Femur (tissue), 1 donor: ENCODE measurements at places on chromosomes 6 and 20.

GRCh38 chr6:130697271-130697994, 129.8 kb upstream of the SMLR1 start:
- DNase-seq, result no peak

GRCh38 chr6:7377961-7378360, 11.6 kb downstream of the CAGE1 start:
- no peak for DNase-seq

GRCh38 chr20:45949542-45950329, 15.3 kb downstream of the PCIF1 start:
- no peak for DNase-seq

DNA sequence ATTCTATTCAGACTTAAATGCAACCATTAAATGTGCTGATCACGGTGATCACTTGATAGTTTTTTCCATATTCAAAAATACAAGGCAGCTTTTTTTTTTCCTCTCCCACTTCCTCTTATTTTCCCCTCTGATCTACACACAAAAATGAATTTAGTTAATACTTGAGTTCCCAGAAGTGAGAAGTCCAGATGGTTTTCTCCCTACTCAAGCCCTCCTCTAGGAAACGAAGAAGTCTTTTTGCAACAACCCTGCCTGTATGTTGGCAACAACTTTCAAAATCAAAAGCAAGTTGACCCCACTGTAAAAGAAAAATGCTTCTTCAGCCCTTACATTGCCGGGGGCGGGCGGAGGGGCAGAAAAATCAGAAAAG, 24.3 kb downstream of the ARHGAP18 start:
- no peak for DNase-seq

GRCh38 chr6:44255105-44255808, 2.1 kb downstream of the SLC35B2 start:
- DNase-seq, result no peak

DNA sequence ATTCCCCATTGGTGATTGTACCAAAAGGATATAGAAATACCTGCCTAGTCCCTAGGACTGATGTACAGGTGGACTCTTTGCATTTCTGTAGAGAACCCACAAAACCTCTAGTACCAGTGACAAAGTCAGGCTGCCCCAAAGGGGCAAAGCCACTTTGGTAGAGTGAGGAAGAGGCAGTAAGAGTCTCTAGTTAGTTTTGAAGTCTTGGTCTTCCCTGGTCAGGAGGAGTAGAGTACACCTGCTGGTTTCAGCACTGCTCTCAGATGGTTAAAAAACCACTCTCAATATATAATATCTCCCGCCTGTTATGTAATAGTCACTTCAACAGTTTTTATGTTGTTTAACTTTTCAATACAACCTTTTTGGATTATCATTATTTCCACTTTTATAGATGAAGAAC, 344.9 kb downstream of the CDKAL1 start:
- DNase-seq, result no peak

DNA sequence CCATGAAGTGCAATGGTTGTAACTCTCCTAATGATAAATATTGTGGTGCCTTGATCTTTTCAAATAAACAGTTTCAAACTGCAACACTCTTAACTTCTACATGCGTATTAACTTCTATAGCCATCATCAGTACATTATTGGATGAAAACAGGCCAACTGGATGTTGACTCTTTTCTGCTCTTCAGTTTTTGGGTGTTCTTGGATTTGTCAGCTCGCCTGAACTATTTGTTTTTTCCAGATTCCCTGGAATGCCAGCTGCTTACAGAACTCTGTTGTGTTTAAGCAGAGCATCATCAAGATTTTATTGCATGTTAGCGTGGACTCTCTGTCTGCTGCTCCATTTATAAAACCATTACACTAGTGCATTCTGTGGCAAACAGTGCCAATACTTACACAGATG, 626.1 kb downstream of the HDGFL1 start:
- DNase-seq, result no peak

- DNase-seq, result no peak
Observed at GRCh38 chr20:19598117-19598850, 159.8 kb upstream of the RIN2 start.

DNA sequence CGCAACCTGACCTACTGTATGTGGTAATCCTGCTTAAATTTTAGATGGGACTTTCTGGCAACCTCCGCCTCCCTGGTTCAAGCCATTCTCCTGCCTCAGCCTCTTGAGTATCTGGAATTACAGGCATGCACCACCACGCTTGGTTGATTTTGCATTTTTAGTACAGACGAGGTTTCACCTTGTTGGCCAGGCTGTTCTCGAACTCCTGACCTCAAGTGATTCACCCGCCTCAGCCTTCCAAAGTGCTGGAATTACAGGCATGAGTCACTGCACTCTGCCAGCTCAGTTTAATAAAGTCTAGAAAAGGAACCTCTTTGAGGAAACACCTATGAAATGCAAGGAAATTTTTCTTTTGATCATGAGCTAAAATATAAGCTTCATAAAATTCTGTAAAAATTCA, 9.0 kb upstream of the PLCB4 start:
- no peak for DNase-seq

DNA sequence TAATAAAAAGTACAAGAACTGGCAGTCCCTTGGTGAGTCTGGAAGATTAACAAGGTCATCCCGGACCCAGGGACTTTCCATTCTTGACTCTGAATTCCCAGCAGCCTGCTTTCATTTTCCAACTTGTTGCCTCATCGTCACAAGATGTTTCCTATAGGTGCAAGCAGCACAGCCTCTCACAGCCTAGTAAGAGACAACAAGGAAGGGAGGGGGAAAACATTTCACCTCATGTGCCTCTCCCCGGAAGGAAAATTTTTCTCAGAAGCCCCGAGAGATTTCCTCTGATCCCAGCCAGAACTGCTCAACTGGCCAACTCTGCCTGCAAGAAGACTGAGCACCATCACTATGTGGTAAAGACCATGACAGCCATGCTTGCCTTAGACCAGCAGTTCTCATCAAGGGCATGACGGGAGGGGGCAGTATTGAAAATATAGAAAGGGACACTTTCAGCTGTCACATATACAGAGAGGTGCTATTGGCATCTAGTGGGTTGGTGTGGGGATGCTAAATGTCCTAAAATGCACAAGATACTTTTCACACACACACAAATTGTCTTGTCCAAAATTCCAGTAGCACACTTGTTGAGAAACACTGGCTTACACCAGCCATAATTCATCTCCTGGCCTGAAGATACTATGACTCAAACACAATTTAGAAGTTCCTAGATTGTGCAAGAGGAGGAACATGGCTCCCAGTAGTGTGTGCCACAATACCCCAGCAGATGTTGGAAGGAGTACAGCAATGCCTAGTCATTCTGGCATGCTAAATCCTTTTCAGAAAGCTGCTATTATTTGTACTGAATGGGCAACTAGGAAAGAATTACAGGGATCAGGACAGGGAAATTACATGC, 10.8 kb upstream of the WTAP start:
- DNase-seq, result no peak

DNA sequence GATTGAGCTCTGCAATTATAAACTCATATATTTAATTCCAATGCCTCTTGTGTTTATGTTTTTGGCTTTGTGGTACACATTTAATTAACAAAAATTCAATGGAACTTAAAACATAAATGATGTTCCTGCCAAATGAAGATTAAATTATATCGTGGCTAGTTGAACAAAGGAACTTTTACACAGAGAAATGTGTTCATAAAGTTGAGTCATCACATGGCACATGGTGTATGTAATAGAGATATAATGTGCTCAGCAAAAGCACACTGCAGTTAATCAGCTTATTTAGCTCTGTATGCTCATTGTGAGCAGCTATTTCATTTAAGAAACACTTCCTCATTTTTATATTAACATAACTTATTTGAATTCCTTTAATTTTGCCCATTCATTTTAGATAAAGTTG, 1295.6 kb upstream of the CITED2 start:
- no peak for DNase-seq

DNA sequence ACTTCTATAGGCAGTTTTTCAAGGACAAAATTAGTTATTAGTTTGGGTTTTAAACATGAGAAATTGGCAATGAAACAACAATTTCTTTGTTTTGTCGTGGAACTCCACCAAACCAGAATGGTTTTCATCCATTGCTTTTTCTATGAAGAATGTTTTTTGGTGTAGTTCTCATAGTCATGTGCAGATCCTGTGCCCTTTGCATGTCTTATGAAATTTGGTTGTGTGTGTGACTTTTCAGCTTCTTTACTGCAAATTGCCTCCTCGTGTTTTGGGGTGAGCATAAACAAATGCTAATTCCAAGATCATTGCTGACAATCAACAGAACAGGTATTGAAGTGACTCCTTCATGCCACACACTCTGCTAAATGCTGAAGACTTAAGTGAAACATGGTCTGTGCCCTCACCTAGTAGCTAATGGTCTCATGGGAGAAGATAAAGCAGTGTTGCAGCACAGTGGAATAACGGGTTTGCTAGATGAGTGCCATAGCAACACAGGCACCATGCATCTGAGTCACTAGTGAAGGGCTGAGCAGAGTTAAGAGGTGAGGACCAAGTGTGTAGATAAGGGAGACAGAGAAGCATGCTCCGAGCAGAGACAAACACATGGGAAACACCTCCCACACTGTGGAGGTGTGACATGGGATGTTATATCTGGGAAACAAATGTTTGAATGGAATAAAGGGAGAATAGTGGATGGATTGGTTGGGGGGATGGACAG, 120.0 kb downstream of the SLC16A10 start:
- DNase-seq, result no peak

GRCh38 chr6:136607932-136608772, 57.9 kb upstream of the MAP7 start:
- DNase-seq, result peak; percentile 30

DNA sequence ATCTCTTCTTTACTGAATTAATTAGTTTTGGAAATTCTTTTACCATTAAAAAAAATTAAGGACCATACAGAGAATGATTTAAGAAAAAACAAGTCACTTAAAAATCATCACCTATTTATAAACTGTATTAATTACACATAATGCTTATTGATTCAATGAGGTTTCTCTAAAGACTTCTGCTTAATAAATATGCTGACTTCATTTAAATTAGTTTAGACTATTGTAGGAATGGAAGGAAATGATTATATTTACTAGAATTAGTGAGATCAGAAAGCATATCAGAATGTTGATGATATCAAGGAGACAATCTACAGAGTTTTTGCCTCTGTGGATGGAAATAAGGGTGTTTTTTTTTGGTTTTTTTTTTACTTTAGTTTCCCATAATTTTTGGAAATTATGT, 34.6 kb upstream of the SMIM28 start:
- DNase-seq, result no peak

- no peak for DNase-seq
Observed at GRCh38 chr20:58756450-58756775, 63.8 kb downstream of the NPEPL1 start.

DNA sequence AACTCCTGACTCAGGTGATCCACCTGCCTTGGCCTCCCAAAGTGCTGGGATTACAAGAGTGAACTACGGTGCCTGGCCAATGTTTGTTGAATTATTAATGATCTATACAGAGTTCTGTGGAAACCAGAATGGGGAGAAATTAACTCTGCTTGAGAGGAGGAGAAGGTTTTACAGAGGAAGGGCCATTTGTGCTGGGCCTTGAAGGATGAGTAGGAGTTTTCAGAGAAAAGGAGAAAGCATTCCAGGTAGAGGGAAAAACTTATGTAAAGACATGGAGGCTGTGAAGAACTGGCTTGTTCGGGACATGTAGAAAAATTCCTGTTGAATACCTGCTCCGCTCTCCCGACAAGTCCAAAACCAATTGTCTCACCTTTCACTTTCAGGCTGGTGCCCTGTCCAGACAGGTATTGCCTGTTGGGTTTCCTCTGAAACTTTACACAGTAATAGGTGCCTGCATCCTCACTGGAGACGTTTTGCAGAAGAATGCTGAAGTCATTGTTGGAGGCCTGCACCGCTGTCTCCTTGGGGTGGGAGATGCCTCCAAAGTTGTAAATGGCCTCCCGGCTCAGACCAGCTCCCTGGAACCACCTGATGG, 11.3 kb upstream of the NSFL1C start:
- DNase-seq, result no peak

GRCh38 chr6:137849181-137849980, 17.7 kb upstream of the TNFAIP3 start:
- DNase-seq, result no peak

DNA sequence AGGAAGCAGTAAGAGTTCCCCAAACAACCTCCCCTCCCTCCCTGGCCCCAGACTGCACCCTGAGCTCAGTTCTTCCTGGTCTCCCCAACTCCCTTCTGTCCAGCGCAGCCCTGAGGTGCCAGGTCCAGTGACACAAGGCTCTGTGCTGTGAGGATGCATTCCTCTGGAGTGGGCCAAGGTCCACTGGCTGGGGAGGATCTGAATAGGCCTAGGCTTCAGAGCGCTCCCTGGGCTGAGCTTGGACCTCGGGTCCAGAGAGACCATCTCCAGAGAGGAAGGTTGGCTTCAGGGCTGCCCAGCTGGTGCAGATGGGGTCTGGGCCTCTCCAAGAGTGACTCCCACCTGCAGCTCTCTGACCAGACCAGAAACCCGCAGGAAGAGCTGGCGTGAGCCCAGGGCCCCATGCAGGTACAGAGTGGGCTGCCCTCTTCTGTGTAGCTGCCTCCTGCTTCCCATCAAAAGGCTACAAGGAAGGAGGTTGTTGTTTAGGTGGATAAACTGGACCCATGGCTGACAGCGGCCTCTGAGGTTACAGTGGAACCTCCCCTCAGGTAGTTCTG, 52.3 kb upstream of the MLN start:
- DNase-seq, result no peak

- no peak for DNase-seq
Observed at GRCh38 chr6:91462241-91462640, 875.4 kb upstream of the MAP3K7 start.

DNA sequence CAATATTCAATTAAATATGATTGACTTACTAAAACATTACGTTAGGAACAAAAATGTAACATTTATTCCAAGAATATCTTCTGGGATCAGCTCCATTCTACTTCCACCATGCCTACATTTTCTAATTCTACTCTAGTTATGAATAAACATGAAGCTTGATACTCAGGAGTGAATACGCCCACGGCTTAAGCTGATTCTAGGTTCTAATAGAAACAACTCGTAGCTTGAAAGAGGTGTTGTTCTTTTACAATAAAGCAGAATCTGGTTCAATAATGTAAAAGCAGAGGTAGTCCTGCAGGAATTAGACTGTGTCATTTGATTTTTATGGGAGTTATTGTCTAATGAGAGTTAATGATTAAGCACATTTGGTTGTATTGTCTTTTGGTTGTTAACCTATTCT, 107.3 kb upstream of the OLIG3 start:
- DNase-seq, result no peak

DNA sequence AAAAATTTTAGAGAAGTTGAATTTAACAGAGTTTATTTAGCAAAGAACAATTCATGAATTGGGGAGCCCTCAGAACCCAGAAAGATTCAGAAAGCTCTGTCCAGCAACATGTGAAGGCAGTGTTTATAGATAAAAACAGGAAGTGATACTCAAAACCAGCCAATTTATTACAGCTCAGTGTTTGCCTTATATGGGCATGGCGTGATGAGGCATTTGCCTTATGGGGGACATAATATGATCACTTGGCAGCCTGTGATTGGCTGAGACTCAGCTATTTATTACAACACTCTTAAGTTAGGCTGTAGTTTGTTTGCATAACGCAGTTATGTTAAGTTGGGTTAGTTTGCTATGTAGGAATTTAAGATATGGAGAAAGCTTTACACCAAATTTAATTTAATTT, 11.5 kb downstream of the HLA-DPA1 start:
- peak; percentile 16 for DNase-seq
